ENCODE measurements at places on chromosomes 16 and 17. TPM values are rescaled to one million over a fixed set of nuclear protein-coding genes. Genes with fewer than 3 reads are reported as not detected.

Gene CDH1
- total RNA-seq = not detected

Gene SPNS2
- 1.8 TPM for total RNA-seq

Gene ULK2
- total RNA-seq = 10.4 TPM

Gene OR1A1
- not detected for total RNA-seq

Gene SLC38A8
- not detected for total RNA-seq

Gene CPHXL2
- not detected for total RNA-seq

Gene FSCN2
- 0.08 TPM for total RNA-seq

Gene HS3ST3A1
- total RNA-seq = 36.3 TPM

Gene HIC1
- 0.05 TPM for total RNA-seq

Gene CORO6
- 0.83 TPM for total RNA-seq

Gene CDYL2
- total RNA-seq = 6.0 TPM

Gene TMEM114
- not detected for total RNA-seq

Gene PRR11
- 22.2 TPM for total RNA-seq

Gene OTOP3
- total RNA-seq = not detected

Gene KRT33B
- total RNA-seq = 0.29 TPM

Gene NR1D1
- 8.2 TPM for total RNA-seq

Gene MAPT
- total RNA-seq = 0.88 TPM

Gene CHRNE
- total RNA-seq = 0.38 TPM

Gene TNS4
- 0.08 TPM for total RNA-seq

Gene RHBDF1
- 88.3 TPM for total RNA-seq

Gene EVPL
- total RNA-seq = 0.03 TPM

Gene CDK5R1
- total RNA-seq = 5.0 TPM

Gene NTN3
- total RNA-seq = 0.37 TPM

Gene TEKT3
- total RNA-seq = 2.8 TPM

Gene SCARF1
- 0.19 TPM for total RNA-seq

Gene CIAO2B
- total RNA-seq = 274 TPM

Gene KRT25
- not detected for total RNA-seq

Gene TSPOAP1
- not detected for total RNA-seq

Measured in A375 (cell line).